ENCODE measurements at places on chromosomes 7 and 10.
A peak's percentile ranks its signal among the peaks of the same experiment; 100 is the strongest.

GRCh38 chr7:55174456-55174855, 155.6 kb downstream of the EGFR start:
- no peaks in the 10 kb centered on the region for H3K4me1 ChIP-seq
- no peak for DNase-seq
- H3K27me3 ChIP-seq = no peaks in the 10 kb centered on the region
- H3K36me3 ChIP-seq = peaks cover 48% of the 10 kb centered on the region
- no peak overlapping the region for H3K27ac ChIP-seq

DNA sequence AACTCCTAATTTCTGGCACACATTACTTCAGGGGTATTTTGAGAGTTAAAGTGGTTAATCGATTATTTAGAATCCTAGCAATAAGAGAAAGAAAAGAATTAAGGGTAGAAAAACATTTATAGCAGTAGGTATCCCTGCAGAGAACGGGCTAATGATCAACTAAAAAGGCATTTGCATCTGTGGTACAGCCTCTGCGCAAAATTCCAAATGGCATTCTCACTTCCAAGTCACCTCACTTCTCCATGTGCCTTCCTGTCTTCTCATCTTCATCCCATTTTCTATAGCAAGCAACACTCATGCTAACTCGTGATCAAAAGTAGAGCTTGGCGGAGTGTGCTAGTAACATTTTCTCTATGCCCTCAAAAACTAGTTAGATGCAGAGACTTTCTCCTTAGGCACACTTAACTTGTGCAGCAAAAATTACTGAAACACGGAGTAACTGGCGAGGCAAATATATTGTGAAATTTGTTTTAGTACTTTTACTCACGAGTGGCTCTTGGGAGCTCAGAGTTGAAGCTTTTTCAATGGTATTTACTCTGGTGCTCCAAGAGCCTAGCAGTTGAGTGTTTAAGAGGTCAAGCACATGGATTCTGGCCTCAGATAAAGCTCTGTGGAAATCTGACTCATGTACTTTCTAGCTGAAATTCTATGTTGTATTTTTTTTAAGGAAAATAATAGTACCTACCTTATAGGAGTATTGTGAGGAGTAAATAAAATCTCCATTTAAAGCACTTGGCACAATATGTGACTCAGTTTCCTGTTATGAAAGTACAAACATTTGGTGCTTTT, 65.1 kb downstream of the MET start:
- H3K27me3 ChIP-seq = no peaks in the 10 kb centered on the region
- H3K4me1 ChIP-seq = peaks cover 6% of the 10 kb centered on the region
- DNase-seq = no peak

GRCh38 chr10:62550173-62550572, 176.0 kb downstream of the ZNF365 start:
- H3K27ac ChIP-seq = no peak overlapping the region
- no peak for DNase-seq
- no peaks in the 10 kb centered on the region for H3K27me3 ChIP-seq
- no peaks in the 10 kb centered on the region for H3K36me3 ChIP-seq
- no peaks in the 10 kb centered on the region for H3K4me1 ChIP-seq

DNA sequence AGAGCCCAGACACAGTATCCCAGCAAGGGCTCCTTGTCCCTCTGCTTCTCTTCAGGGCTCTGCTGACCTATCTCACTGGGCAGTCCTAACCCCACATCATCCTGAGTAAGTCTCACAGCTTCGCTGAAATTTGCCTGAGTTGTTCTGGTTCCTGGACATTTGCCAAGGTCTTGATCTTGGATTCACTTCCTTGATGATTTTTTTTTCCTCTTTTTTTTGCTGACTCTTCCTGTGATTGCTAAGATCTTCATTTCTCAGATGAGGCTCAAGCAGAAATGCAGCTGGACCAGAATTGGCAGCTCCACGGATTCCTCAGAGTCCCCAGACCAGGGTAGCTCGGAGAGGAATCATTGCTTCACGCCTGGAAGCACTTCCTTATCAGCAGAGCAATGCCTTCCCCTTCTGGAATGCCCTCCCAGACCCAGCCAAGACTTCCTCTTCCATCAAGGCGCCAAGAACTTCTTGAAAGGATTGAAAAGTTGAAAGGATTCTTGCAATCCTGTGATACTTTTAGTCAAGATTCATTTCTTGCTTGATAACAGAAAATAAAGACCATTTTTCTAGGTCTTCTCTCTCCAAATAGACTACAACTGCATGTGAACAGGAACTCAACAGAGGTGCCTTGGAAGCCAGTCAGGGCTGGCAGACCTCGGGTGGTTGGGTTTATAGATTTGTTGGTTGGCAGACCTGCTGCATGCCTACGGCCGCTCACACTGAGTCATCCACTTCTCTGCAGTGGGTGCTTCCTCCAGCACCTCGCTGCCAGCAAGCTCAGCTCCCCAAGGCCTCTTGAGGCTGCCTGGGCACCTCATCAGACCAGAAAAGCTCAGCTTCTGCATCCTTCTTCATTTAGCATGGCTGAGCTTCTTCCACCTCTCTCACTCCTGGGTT, 8.8 kb upstream of the AFAP1L2 start:
- H3K4me1 ChIP-seq = peaks cover 16% of the 10 kb centered on the region
- H3K36me3 ChIP-seq = no peaks in the 10 kb centered on the region
- no peak for DNase-seq
- H3K27ac ChIP-seq = peak overlapping the region; percentile 55
- H3K4me3 ChIP-seq = no peak overlapping the region

GRCh38 chr10:69241575-69241974, 21.4 kb downstream of the HKDC1 start:
- no peak for DNase-seq
- H3K27me3 ChIP-seq = no peaks in the 10 kb centered on the region
- H3K27ac ChIP-seq = peak overlapping the region; percentile 16
- no peak overlapping the region for H3K4me3 ChIP-seq
- H3K36me3 ChIP-seq = no peaks in the 10 kb centered on the region
- H3K4me1 ChIP-seq = peaks cover 11% of the 10 kb centered on the region

- DNase-seq = no peak
- peak overlapping the region; percentile 67 for H3K27ac ChIP-seq
- peaks cover 37% of the 10 kb centered on the region for H3K4me1 ChIP-seq
- no peak overlapping the region for H3K4me3 ChIP-seq
Observed at GRCh38 chr7:74006451-74007241, 21.3 kb upstream of the ELN start.

DNA sequence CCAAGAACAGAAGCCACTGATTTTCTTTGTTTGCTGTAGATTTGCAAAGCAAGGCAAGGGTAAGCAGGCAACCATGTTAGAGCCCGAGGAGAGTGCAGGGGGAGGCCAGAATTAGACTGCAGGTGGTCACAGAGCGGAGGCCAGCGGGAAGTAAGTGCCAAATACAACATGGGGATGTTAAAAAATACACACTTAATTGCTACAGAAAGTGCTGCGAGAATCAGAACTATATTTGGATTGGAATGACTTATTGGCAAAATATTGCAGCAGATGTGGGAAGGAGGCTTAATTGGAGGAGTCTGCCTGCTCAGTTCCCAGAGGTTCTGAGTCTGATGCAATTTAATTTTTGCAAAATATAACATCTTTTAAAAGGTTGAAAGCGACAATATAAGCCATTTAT, 49.7 kb upstream of the ADCY1 start:
- no peak overlapping the region for H3K4me3 ChIP-seq
- no peak overlapping the region for H3K27ac ChIP-seq
- DNase-seq = no peak
- no peaks in the 10 kb centered on the region for H3K4me1 ChIP-seq
- no peaks in the 10 kb centered on the region for H3K27me3 ChIP-seq
- H3K36me3 ChIP-seq = no peaks in the 10 kb centered on the region

- no peak for DNase-seq
- no peaks in the 10 kb centered on the region for H3K27me3 ChIP-seq
- H3K36me3 ChIP-seq = no peaks in the 10 kb centered on the region
- H3K4me1 ChIP-seq = no peaks in the 10 kb centered on the region
Observed at GRCh38 chr10:62194924-62195674, 73.5 kb downstream of the RTKN2 start.

DNA sequence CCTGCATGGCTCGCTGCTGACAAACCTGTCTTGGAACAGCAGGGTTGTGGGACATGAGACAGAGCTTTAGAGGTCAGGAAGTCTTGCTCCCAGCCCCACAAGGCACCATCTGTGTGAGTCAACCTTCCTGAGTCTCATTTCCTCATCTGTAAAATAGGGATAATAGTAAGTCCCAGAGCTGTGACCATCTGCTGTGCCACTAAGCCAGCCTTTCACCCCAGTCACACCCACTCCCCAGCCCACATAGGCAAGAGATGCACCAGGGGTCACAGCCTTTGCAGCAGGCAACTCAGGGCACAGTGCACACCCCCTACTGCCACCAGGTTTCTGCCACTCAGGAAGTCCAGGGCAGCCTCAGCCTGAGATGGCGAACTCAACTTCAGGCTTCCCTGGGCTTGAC, 29.4 kb upstream of the CDH23 start:
- no peak for DNase-seq
- H3K4me1 ChIP-seq = no peaks in the 10 kb centered on the region

- H3K27me3 ChIP-seq = no peaks in the 10 kb centered on the region
- no peak overlapping the region for H3K27ac ChIP-seq
- H3K4me1 ChIP-seq = peaks cover 5% of the 10 kb centered on the region
- H3K36me3 ChIP-seq = no peaks in the 10 kb centered on the region
Observed at GRCh38 chr7:7765422-7765821, 47.0 kb upstream of the RPA3 start.

DNA sequence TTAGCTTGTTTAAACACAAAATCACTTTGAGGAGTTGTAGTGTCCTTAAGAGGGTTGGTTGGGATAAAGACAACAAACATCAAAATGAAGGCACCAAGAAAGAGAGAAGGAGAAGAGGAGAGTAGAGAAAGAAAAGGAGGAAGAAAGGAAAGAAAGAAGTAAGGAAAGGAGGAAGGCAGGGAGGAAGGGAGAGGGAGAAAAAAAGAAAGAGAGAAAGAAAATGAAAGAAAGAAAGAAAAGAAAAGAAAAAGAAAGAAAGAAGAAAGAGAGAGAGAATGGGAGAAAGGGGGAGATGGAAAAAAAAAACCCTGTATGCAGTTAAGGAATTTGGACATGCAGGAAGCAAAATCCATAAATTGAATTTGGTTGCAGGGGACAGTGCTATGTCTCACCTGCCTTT, 635.4 kb upstream of the FZD8 start:
- no peak for DNase-seq
- no peak overlapping the region for H3K4me3 ChIP-seq
- H3K36me3 ChIP-seq = no peaks in the 10 kb centered on the region
- no peak overlapping the region for H3K27ac ChIP-seq

- no peak for DNase-seq
- peaks cover 21% of the 10 kb centered on the region for H3K36me3 ChIP-seq
- no peak overlapping the region for H3K4me3 ChIP-seq
- H3K27ac ChIP-seq = no peak overlapping the region
Observed at GRCh38 chr7:127812540-127812939, 160.5 kb downstream of the SND1 start.

DNA sequence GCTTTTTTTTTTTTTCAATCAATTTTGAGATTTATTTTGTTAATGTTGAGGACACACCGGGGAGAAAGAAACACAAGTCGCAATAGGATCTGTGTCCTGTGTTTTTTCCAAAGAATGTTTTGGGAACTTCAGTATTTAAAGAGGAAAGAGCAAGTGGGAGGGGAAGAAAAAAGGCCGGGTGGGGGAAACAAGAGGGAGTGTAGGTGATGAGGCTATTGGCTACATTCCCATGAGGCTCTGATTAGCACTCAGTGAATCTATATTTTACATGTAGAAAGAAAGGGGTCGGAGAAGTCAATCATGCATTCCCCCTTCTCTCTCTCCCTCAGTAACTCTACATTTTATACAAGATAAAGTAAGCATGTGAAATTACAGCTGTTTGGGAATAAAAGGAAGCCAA, 4.1 kb downstream of the ZNF680 start:
- H3K27ac ChIP-seq = peak overlapping the region; percentile 1
- H3K4me3 ChIP-seq = peak overlapping the region; percentile 23
- H3K27me3 ChIP-seq = no peaks in the 10 kb centered on the region
- no peak for DNase-seq
- peaks cover 18% of the 10 kb centered on the region for H3K36me3 ChIP-seq
- peaks cover 58% of the 10 kb centered on the region for H3K4me1 ChIP-seq

DNA sequence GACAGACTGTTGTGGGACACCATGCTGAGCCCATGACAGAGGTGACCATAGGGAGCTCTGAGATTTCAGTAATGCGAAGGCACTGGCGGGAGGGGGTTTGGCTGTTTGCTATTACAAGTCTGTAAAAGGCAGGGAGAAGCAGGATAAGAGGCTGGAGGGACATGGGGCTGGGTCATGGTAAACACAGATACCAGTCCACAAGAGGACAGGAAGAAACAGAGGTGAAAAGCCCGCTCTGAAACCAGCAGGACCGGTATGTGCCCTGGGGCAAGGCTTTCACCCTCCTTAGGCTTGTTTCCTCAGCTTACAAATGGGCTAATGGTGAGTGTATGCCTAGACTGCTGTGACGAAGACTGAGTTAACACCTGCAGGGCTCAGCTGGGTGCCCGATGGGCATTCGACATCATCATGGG, 34.1 kb downstream of the ANXA11 start:
- H3K4me1 ChIP-seq = peaks cover 63% of the 10 kb centered on the region
- H3K36me3 ChIP-seq = no peaks in the 10 kb centered on the region
- no peak overlapping the region for H3K4me3 ChIP-seq
- peak overlapping the region; percentile 59 for H3K27ac ChIP-seq
- no peak for DNase-seq
- H3K27me3 ChIP-seq = no peaks in the 10 kb centered on the region

- H3K27me3 ChIP-seq = no peaks in the 10 kb centered on the region
- DNase-seq = no peak
- no peak overlapping the region for H3K4me3 ChIP-seq
Observed at GRCh38 chr10:79352035-79352877, 5.0 kb downstream of the PPIF start.

DNA sequence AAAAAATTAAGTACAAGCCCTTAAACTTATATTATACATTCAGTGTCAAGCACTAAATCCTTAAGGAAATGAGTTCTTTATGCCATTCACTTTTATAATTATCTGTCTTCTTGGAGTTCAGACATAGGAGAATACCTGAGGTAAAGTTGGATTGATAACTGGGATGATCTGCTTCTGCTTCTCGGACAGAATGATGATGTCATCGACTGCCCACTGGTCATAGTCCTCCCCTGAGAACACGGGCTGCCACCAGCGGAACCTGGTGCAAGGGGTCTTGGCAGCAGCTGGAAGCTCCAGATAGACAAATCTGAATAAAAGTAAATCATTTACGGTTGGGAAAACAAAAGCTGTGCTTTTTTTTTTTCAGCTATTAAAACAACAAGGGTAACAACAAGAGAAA, 148.2 kb upstream of the SLC26A5 start:
- H3K36me3 ChIP-seq = no peaks in the 10 kb centered on the region
- no peak overlapping the region for H3K4me3 ChIP-seq
- H3K27me3 ChIP-seq = no peaks in the 10 kb centered on the region
- no peaks in the 10 kb centered on the region for H3K4me1 ChIP-seq

- DNase-seq = no peak
- peaks cover 90% of the 10 kb centered on the region for H3K36me3 ChIP-seq
- no peak overlapping the region for H3K27ac ChIP-seq
- no peaks in the 10 kb centered on the region for H3K27me3 ChIP-seq
- H3K4me1 ChIP-seq = no peaks in the 10 kb centered on the region
- no peak overlapping the region for H3K4me3 ChIP-seq
Observed at GRCh38 chr10:133292919-133293809, 15.5 kb downstream of the TUBGCP2 start.

GRCh38 chr10:49082766-49083165, 32.6 kb downstream of the VSTM4 start:
- peak overlapping the region; percentile 71 for H3K27ac ChIP-seq
- no peak for DNase-seq
- no peaks in the 10 kb centered on the region for H3K36me3 ChIP-seq
- H3K4me1 ChIP-seq = peaks cover 23% of the 10 kb centered on the region
- peaks cover 29% of the 10 kb centered on the region for H3K27me3 ChIP-seq

- no peaks in the 10 kb centered on the region for H3K36me3 ChIP-seq
- no peaks in the 10 kb centered on the region for H3K4me1 ChIP-seq
- no peak for DNase-seq
- H3K27me3 ChIP-seq = no peaks in the 10 kb centered on the region
- no peak overlapping the region for H3K27ac ChIP-seq
- H3K4me3 ChIP-seq = no peak overlapping the region
Observed at GRCh38 chr10:85614981-85615380, 751.6 kb downstream of the GRID1 start.
